ENCODE measurements at places on chromosomes 12 and 14.
A peak's percentile ranks its signal among the peaks of the same experiment; 100 is the strongest.

DNA sequence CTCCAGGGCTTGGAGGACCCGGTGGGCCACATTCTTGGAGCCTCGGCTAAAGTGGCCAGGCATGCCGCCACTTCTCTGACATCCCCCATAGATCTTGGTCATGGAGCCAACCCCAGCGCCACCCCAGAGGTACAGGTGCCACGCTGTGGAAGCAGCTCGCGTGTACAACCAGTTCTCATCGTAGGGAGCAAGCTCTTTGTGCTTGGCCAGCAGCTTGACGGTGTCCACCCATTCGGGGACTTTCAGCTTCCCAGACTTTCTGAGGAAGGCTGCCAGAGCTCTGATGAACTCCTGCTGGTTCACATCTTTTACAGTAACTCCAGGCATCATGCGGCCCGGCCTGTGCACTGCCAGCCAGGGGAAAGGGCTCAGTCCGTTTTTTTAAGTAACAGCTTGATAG is 29.3 kb upstream of the EAPP start:
- no peak for DNase-seq

- no peak for DNase-seq
These were observed 279.3 kb downstream of the EGLN3 start for GRCh38 chr14:33671556-33671955.

GRCh38 chr12:114209861-114210260 is 196.1 kb downstream of the TBX5 start:
- no peak for DNase-seq

DNA sequence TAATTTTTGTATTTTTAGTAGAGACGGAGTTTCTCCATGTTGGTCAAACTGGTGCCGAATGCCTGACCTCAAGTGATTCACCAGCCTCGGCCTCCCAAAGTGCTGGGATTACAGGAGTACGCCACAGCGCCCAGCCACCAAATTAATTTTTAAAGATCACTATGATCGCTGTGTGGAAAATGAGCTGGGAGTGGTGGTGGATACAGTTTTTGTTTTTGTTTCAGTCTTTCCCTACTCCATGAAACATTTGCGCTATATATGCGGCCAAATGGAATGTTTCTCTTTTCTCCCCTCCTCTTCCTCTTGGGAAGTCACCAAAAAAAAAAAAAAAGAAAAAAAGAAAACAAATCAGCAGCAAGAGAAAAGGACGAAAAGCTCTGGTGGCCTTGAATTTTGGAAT is 20.8 kb upstream of the P2RX4 start:
- DNase-seq, result no peak

GRCh38 chr12:19642345-19642744 is 203.1 kb downstream of the AEBP2 start:
- no peak for DNase-seq

DNA sequence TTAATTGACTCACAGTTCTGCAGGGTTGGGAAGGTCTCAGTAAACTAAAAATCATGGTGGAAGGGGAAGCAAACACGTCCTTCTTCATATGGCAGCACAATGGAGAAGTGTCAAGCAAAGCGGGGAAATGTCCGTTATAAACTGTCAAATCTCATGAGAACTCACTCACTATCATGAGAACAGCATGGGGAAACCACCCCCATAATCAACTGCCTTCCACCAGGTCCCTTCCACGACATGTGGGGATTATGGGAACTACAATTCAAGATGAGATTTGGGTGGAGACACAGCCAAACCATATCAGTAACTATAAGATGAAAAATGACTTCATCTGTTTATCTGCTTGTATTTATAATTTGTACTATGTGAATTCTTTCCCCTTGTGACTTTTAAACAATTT is 577.6 kb upstream of the MDGA2 start:
- no peak for DNase-seq

- DNase-seq, result no peak
These were observed 234.9 kb downstream of the FLRT2 start for GRCh38 chr14:85764822-85765221.

GRCh38 chr14:33014710-33015109 is 76.0 kb downstream of the NPAS3 start:
- no peak for DNase-seq

DNA sequence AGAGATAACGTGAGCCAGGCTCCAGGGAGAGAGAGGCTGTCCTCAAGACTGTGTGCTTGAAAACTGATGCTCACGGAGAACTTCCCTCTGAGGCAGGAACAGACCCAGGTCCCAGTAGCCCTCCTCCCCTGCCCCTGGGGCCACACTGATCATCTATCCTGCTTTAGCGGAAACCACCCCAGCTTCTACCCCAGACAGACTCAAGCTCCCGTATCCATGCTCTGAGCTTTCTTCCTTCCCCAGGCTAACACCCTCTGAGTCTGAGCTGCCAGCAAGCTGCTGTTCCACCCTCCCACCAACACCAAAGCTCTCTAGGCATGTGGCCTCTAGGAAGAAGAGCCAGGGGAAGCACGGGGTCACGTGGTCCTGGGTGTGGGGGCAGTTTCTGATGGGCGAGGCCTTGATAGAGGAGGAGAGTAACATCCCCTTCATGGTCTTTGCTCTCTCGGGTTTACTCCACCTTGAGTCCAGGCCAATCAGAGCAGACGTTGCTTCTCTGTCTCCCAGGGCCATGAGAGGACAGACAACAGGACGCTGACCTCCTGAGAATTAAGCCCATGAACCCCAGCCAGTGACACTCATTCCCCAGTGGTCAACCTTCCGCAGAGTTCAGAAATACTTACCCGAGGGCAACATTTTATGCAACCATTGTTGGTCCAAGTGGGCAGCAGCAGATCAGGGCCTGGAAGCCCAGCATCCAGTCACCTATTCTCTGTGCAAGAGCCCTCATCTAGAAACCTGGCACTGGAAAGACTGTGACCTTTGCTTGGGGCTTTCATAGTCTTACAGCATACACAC is 1.4 kb downstream of the PCK2 start:
- peak; percentile 56 for DNase-seq

All from COLO829 (cell line).